ENCODE measurements at places on chromosomes 2 and 18.

- DNase-seq, result peak; percentile 51
Observed at GRCh38 chr2:216632952-216633615, at the start of gene IGFBP2. TSS of gene IGFBP2 (plus strand) at chr2:216633420. CDS start at chr2:216633524, 104 bp downstream.

DNA sequence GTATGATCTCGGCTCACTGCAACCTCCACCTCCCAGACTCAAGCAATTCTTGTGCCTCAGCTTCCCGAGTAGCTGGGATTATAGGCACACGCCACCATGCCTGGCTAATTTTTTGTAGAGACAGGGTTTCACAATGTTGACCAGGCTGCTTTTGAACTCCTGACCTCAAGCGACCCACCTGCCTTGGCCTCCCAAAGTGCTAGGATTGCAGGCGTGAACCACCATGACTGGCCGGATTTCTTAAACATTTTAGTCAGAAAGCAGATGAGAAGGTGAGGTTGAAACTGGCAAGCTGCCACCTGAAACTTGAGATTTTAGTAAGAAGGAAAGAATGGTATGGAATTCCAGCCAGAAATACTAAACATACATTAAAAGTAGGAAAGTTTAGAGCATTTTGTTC lies 31.9 kb downstream of the KLHL23 start:
- DNase-seq, result peak; percentile 36

GRCh38 chr2:105320651-105321215 lies 8.8 kb downstream of the TGFBRAP1 start:
- DNase-seq, result no peak

DNA sequence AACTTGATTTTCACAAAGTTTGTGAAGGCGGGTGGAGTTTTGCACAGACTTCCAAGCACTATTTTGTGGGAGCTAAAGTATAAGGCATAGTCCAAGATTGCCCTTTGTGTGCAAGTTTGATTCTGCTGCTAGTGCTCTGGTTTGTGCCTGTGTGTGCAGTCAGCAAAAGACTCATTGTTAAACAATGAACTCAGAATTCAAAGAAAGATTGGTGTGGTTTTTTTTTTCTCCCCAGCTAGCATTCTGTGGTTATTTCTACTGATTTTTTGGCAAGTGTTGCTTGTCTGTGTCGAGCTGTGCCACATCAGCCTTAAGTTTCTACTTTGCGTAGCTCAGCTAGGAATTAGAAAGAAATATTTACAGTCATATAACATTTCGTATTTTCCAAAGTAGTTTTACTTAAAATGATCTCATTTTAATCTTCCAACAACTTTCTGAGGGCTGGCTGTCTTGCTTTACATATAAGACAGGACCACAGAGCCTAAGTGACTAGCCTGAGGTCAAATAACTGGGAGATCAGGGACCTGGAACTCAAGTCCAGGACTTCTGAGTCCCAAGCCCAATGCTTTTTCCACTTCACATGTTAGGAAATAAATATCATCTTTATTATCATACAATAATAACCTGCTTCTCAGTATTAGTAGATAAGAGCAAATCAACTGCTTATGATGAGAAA lies 69.8 kb downstream of the BABAM2 start:
- peak; percentile 96 for DNase-seq

- DNase-seq, result peak; percentile 8
Observed at GRCh38 chr2:42385225-42385624, 24.2 kb upstream of the COX7A2L start.

- DNase-seq, result no peak
Observed at GRCh38 chr2:26585100-26585499, 56.1 kb downstream of the CIB4 start.

DNA sequence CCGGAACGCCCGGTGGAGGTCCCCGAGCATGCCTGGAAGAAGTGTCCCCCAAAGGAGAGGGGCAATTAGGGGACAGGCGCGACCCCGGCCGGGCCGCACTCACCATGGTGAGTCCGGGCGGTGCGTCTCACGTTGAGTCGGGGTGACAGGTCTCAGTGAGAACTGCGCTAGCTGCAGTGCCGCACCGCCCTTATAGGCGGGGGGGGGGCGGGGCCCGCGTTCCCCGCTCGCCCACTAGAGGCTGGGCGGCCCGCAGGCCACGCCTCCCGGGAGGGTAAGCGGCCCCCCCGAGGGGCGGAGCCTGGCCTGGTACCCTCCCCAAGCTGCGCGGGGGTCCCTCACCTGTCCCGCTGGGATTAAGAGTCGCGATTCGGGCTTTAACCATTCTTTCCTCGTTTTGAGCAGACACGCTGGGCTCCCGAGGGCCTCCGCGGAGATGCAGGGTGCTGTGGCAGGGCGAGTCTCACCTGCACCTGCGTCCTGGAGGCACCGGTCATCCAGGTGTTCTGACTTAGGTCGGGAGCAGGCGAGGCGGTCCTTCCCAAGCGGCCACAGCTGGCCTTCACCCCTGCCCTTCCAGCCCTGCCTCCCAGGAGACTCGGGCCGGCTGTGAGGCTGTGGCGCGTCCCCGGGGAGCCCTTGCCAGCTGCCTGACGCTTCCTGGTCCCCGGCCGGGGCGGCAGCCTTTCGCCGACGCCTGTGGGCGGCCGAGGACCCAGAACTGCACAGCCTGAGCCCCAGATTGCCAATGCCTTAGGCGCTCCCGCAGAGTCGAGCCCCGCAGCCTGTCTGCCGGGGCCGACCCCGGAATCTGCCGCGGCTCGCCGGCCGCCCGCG lies at the start of gene TUBA4A:
Gene TUBA4A (minus strand): TSS at position 166 of the 837 bp plus-strand sequence. CDS start 60 bp downstream, at position 106.
- DNase-seq, result peak; percentile 28

GRCh38 chr2:11652553-11652952 lies 17.4 kb downstream of the NTSR2 start:
- no peak for DNase-seq

DNA sequence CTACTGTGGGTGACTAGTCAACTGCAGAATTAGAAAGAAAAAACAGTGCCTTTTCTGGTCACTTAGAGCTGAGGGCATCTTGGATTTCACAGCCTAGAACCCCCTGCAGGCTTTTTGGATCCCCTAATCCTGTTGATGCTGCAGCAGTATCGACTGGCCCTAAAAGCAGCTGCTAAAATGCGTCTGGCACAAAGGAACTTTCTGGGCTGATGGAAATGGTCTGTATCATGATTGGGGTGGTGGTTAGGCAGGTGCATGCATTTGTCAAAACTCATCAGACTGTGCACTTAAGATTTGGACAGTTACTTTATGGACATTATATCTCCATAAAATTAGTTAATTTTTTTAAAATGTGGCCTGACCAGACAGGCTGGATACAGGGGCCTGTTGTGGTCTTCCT lies 149.8 kb downstream of the KLHL29 start:
- DNase-seq, result no peak

DNA sequence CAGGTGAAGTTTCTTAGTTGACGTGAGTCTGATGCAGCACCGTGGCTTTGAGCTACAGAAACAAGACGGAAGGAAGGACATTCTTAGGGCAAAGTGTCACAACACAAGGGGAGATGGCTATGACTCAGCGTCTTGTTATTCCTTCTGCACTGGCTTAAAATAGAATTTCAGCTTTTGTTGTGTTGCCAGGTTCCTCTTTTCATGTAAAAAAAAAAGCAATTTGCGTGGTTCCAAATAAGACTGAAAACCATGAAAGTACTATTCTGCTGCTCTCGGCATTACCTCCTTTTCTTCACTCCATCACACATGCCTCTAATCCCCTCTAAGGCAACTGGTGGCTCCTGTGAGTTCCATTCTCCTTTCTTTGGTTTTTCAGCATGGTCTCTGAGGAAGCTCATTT lies 150.1 kb downstream of the ANTXR1 start:
- peak; percentile 91 for DNase-seq

DNA sequence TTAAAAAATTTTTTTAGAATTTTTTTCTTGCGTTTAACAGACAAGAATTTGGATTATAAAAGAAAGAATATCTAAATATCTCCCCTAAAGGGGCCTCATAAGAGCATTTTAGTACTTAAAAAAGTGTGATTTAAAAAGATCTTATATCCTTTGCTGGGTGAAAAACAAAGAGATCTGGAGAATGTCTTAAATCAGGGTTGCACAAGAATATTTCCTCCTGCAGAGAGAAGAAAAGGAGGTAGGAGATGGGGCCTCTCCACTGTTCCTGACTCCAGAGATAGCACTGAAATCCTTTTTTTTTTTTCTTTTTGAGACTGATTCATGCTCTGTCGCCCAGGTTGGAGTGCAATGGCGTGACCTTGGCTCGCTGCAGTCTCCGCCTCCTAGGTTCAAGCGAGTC lies 68.5 kb upstream of the OSR1 start:
- peak; percentile 88 for DNase-seq

GRCh38 chr18:924987-925386 lies 20.3 kb downstream of the ADCYAP1 start:
- no peak for DNase-seq

DNA sequence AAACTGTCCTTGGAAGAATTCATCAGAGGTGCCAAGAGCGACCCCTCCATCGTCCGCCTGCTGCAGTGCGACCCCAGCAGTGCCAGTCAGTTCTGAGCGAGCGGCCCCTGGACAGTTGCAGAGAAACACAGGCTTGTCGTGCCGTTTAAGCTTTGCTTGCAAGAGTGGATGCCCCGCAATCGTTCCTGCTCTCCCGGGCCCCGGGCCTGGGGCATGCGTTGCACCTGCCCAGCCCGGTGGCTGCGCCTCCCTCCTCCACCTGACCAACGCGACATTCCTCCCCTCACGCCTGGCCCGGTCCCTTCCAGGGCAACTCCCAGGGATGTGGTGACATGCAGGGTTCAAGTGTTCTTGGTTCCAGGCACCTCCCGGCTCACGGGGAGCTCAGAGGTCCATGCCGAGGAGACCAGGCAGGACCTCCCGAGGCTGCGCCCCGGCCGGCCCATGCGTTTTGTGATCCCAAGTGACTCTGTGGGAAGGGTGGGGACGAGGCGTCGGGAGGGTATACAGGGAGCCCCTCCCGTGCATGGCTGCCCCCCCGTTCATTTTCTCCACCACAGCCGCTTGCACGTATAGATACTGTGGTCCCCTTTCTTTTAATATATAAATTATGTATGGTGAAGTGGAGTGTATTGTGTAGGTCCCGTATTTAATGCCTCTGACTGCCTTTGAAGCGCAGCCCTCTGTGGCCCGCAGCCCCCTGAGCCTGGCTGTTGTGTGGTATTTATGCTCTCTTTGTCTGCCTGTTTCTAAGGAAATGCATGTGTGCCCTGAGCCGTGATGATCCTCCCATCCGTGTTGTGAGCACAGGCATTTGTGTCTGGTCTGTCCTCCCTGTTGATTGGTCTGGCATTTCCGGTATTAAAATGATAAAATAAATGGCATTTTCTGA lies 21.2 kb downstream of the ODC1 start:
- peak; percentile 23 for DNase-seq

- no peak for DNase-seq
Observed at GRCh38 chr2:96636551-96637171, 1.5 kb downstream of the KANSL3 start.

GRCh38 chr2:31277621-31278020 lies 43.7 kb downstream of the EHD3 start:
- DNase-seq, result no peak

DNA sequence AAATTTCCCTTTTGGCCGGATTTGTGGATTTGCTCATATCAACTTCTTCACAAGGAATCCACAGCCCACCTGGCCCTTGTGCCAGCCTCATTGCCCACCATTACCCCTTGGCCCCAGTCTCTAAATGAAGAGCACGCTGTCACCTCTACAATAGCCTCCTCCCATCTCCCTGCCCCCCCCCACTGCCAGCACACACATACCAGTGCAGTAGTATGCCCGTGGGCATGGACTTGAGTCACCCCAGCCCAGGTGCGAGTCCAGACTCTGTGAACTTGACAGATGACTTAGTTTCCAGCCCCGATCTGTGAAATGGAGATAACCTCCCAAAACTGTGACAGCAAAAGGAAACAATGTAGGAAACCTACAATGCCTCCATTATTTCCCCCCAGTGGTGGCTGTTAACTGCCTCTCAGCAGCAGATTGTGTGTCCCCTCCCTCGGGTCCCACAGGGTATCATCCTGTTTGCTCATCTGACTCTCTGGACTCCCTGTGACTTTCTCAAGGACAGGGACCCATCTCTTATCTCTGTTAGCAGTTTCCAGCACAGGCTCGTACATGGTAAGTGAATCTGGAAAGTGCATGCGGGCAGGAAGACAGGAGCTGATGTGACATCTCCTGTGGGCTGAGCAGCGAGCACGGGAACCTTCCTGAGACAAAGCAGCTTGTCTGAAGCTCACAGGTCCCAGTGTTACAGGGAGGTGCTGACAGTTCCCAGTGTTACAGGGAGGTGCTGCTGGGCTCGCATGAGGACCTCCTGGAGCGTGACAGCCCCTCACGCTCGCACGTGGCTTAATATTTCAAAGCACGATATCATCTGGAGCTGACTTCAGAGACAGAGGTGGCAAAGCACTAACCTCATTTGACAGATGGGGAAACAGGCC lies 4.2 kb upstream of the TMEM185B start:
- no peak for DNase-seq

GRCh38 chr2:221370076-221370856 lies 201.8 kb downstream of the EPHA4 start:
- no peak for DNase-seq

DNA sequence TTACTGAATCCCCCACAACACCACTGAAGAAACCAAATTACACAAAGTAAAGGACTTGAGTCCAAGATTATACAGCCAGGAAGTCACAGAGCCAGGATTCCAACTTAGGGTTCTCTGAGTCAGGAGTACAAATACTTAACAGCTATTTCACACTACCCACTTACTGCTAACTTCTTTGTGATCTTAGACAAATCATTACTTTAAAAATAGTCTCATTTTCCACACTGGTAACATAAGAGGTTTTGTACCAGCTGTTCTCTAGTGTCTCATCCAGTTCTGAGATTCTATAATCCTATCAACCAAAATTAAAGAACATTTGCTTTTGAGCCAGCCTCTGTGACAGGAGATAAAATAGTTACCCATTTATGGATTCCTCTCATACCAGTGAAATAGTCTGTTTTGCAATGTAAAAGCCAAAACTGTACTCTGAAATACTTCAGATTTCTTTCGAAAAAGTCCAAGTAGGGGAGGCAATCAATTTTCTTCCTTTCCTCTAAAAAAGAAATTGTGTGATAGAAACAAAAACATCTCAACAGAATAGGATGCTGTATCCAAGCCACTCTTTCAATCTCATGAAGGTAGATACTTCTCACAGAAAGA lies 157.6 kb downstream of the LRATD1 start:
- DNase-seq, result no peak

DNA sequence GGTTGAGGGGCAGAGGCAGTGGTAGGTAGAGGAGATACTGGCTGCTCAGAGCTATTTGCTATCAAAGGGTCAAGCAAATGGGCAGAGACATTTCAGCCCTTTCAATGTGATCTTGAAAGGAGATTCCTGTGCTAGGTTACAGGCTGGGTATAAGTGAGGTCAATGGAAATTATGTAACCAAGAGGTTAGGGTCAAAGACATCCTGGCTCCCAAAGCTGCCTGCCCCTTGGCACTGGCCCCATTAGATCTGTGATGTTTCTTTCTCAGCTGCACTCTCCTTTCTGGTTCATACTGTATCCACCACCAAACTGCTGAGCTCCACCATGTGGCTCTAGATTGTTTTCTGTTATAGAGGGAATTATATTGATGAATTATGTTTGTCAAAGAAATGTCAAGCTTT lies 200.4 kb downstream of the AGPS start:
- DNase-seq, result no peak

- DNase-seq, result peak; percentile 95
Observed at GRCh38 chr2:74703373-74703772, 49.3 kb downstream of the SEMA4F start.

GRCh38 chr2:159551806-159552205 lies 64.5 kb downstream of the BAZ2B start:
- no peak for DNase-seq

GRCh38 chr2:202574541-202574940 lies 60.2 kb upstream of the FAM117B start:
- no peak for DNase-seq

GRCh38 chr2:130376433-130377293 lies 20.8 kb downstream of the PTPN18 start:
- no peak for DNase-seq

GRCh38 chr2:143505542-143505941 lies 376.3 kb downstream of the ARHGAP15 start:
- peak; percentile 56 for DNase-seq
